ENCODE measurements at places on chromosomes 13 and 19.

- DNase-seq: no peak
Measured at GRCh38 chr19:31118986-31119385, 230.2 kb downstream of the TSHZ3 start.

GRCh38 chr13:28409648-28410047, 85.3 kb downstream of the FLT1 start:
- no peak for DNase-seq

DNA sequence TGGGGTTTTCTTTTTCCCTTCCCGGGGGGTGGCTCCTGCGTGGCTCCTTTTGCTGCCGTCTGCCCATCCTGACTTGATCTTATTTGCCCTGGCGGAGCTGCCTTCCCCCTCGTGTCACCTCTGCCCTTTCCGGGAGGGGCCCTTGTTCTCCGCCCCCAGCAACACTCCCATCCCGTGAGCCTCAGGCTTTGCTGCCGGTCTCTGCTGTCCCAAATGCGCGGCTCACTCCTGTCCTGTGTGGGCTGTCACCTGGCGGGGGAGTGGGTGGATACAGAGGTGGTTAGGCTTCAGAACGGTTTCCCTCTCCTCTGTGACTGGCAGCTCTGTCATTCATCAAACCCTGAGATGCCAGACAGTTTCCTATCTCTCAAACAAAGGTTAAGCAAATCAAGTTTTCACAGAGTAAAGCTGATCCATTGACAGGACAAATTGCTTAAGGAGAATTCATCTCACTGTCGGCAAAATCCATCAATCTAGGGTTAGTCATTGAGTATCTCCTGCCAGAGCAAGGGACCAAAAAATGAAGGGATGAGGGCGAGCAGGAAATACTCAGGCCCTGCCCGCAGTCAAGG, 84.0 kb downstream of the ANKRD10 start:
- DNase-seq: no peak

GRCh38 chr19:48501494-48502349, 9.9 kb downstream of the LMTK3 start:
- DNase-seq: no peak

DNA sequence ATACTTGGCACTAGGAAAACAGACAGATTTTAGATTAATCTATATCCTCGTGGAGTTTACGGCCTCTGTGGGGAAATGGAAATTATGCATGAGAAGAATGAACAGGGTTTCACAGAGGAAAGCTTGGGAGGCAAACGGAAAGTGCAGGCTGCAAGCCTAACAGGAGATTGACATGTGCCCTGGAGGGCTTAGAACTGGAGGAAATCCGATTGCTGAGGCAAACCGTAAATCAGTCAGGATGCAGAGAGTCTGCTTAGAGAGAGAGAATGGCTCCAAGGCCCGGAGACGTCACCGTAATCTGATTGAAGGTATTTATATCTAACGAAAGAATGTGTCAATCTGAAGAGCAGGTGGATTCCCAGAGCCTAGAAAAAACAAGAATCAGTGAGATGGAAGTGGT, 143.2 kb downstream of the KATNAL1 start:
- DNase-seq: no peak

- no peak for DNase-seq
Measured at GRCh38 chr13:56773148-56773547, 367.6 kb upstream of the PRR20A start.

- DNase-seq: no peak
Measured at GRCh38 chr13:43433691-43434141, 353.1 kb downstream of the ENOX1 start.

DNA sequence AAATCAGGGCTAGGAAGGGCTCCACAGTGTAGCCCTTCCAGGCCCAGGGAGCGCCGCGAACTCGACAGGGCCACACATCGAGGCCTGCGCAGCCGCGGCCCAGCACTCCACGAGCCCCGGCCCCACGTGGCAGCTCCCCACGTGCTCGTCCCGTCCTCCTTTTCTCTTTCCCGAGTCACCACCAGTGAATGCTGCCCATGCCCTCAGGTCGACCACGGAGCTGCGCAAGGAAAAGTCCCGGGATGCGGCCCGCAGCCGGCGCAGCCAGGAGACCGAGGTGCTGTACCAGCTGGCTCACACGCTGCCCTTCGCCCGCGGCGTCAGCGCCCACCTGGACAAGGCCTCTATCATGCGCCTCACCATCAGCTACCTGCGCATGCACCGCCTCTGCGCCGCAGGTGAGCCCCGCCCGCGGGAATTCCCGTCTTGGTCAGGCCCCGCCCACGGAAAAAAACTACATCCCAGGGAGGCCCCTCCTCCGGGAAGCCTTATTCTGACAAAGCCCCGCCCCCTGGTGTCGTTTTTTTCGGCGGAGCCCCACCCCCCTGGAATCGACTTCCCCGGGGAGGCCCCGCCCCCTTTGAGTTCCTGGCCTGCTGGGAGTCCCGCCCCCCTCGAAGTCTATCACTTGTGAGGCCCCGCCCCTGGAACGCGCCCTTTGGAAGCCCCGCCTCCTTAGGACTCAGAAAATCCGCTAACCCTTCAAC, 7.0 kb downstream of the HIF3A start:
- DNase-seq: no peak

- no peak for DNase-seq
Measured at GRCh38 chr13:45837111-45837510, 14.4 kb downstream of the SIAH3 start.

DNA sequence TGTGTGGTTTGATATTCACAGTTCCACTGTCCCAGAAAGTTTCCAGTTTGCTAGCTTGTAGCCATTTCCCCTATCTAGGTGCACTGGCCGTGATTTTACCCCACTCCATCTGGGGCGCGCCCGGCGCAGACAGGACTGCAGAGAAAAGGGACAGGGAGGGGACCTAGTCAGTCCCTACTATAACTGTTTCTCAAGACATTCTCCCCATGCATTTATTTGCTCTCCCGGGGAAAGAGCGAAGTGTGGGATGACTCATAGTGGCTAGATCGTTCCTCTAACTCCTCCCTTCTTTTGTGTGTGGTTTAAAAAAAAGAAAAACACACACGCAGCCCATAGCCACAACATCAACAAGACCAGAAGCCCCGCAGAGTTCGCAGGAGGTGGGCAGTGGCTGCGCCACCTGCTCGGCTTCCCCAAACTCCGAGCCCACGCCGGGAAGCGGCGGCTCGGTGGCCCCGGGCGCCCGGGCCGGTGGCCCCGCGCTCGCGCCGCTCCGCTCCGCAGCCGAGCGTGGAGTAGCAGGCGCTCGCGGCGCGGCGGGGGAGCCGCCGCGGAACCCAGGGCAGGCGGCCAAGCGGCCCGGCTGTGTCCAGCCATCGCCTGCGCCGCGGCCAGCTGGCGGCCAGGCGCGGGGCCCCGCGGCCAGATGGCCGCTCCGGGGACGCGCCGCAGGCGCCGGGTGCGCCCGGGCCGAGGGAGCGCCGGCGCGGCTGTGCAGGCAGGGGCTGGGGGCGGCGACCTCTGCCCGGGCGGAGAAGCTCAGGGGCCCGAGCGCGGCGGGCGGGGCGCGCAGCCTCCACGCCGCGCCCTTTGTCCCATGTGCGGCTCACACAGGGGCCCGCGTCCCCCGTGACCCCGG, 653 bp downstream of the TMTC4 start:
- DNase-seq: no peak

DNA sequence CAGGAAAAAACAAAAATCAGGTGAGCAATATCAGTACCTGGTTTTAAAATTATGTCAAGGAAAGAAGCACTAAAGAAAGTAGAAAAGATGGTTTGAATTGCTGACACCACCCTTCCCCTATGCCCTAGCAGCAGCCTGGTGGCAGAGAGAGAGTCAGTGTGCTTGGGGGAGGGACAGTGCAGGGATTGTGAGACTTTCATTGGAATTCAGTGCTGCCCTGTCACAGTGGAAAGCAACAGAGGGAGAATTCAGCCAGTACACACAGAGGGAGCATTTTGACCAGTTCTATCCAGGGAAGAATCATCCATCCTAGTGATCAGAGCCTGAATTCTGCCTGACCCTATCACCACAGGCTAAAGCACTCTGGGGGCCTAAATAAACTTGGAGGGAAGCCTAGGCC, 222.4 kb upstream of the PCDH17 start:
- DNase-seq: no peak

GRCh38 chr19:4594201-4594600, 34.7 kb upstream of the SEMA6B start:
- no peak for DNase-seq

- no peak for DNase-seq
Measured at GRCh38 chr19:31338069-31338776, 11.0 kb downstream of the TSHZ3 start.

- DNase-seq: peak; percentile 15
Measured at GRCh38 chr13:40389081-40389641, 277.3 kb downstream of the FOXO1 start.

- no peak for DNase-seq
Measured at GRCh38 chr19:19334989-19335344, 14.3 kb downstream of the MAU2 start.

DNA sequence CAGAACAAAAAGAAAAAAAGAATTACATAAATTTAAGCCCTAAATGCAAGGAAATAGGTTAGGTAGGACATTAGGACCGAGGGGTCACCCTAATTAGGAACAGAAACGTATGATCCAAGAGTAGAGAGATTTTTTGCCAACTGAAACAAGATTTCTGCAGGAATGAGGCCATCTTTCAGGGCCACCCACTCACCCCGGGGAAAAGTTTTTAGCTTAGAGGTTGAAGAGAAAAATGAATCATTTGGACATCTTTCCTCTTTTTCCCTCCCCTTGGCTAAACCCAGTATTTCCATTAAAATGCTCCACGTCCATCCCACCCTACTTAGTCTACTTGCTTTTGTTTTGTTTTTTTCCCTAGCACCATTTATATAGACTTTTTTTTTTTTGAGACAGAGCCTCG, 10.6 kb upstream of the PNMA8A start:
- DNase-seq: no peak

DNA sequence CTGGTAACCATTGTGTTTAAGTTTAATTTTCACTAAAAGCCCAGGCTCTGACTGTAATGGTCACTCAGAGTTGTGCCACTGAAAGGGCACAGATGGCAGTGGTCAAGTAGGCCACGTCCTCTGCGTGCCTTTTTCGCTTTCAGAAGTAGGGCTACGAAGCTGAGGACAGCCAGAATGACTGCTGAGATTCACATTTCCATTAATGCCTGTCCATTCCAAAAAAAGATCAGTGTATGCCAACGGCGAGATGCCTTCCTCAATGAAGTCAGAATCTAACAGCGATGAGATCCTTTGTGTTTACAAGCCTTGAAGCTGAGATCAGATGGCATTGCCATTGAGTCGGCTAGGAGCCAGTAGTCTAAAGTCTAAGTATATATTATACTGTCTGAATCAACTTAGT, 311.3 kb downstream of the FGF14 start:
- DNase-seq: no peak

DNA sequence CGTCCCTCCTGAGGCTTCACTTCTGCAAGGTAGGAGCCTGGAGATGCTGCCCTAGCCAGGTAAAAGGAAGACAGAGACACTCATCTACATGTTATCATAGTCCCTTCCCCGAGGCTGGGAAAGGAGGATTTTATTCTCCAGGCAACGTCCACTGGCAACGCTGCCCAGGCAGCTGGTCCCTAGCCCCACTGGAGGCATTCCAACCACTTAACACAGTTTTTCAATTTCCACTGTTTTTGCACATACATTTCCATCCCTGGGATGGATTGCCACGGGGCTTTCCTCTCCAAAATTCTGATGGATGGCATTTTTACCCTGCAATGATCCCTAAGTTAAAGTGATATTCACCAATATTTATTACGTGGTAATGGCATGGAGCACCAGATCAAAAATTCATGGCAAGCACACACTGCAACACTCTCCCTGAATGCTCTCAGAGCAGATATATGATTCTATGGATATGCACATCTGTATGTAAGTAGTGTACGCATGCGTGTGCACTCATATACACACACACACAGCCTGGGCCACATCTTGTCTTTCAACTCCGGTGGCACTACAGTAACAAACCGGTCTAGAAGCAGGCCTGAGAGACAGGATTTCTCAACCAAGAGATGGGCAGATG, 322.3 kb upstream of the TSHZ3 start:
- DNase-seq: no peak

DNA sequence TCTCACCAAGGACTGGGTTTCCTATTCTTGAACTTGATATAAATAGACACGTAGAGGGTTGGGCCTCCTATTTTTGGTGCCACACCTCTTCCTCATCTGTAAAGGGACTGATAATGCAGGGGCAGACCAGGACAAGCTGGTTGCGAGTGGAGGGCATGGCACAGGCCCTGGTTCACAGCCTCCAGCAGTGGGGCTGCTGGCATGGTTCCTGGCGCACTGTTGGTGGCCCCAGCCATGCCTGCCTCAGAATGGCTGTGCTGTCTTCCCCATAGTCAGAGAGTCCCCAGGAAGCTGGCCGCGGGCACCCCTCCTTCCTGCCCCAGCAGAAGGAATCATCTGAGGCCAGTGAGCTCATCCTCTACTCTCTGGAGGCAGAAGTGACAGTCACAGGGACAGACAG, 10.5 kb upstream of the OVOL3 start:
- no peak for DNase-seq

All from stimulated activated CD8-positive, alpha-beta memory T cell treated with anti-CD3 and anti-CD28 coated beads, Interleukin-15, amount 100 ng/mL, for 48 hours (primary cell).